ENCODE measurements at places on chromosomes 7 and 10.

DNA sequence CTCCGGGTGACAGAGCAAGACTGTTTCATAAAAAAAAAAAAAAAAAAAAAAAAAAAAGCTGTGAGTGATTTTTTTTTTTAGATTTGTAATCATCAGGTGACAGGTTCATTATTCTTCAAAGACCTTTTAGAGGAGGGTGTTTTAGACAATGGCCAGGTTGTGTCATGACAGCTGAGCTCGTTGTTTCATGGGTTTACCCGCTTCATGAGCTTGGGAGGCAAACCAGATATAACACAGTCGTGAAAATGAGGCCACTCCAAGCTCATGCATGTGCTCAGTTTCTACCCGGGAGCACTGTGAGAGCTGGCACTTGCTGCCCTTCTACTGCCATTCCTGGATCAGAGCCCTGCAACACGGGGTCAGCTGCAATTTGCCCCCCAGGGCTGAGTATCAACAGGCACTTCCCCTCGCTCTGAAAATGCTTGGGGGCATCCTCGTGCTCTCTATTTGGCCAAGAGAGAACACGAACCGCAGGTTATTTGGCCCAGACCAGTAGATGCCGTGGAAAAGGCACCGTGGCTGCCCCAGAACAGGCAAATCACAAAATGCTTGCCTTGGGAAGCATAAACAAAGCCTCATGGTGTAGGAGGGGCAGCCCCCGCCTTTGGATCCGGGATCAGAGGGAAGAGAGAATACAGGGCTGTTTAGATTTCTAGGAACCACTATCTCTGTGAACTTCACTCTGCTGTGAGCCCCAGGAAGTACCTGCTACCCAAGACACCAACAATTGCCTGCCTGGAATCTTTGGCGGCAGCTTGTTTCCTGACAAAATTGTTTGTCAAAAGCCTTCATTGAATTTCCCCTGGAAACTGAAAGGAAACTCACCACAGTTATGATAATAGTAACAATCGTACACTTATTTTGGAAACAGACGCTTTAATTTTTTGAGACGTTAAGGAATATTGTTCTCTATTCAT lies 371.0 kb downstream of the FRMD4A start:
- no peak for DNase-seq

GRCh38 chr7:40782836-40783235 lies 648.0 kb downstream of the SUGCT start:
- no peak for DNase-seq

GRCh38 chr7:92749327-92749755 lies 87.0 kb downstream of the CDK6 start:
- no peak for DNase-seq

- no peak for DNase-seq
Observed at GRCh38 chr10:66788178-66788987, 137.5 kb upstream of the LRRTM3 start.

DNA sequence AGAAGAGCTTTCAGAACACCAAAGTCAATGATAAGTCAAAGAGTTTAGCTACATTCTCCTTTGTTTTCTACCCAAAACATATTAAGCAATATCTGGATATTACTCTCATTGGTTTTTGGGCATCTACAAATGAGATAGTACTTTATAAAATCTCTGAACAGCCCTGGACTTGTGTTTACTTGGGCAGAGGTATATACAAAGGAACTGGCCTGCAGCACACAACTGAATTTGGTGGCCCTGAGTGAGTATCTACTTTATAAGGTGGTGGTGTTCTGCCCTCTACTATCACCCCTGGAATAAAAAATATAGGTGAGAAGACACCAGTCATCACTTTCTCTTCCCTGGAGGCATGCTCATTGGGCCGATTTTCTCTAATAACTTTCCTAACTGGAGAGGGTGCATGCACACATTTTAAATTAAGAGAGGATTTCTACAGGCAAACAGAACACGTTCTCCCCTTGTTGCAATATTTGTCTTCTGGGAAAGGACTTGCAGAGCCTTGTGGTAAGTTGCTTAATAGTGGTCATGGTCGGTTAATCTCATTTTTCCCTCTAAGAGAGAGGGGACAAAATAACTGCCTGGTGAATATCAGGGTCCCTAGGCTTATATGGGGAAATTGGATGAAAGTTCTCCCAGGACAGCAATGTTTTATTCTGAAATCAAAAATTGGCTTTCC lies 41.1 kb downstream of the OTUD1 start:
- no peak for DNase-seq

GRCh38 chr7:9680713-9681112 lies 1247.3 kb downstream of the NXPH1 start:
- DNase-seq, result no peak

GRCh38 chr10:112184379-112184778 lies 814 bp upstream of the GPAM start:
- DNase-seq, result no peak

DNA sequence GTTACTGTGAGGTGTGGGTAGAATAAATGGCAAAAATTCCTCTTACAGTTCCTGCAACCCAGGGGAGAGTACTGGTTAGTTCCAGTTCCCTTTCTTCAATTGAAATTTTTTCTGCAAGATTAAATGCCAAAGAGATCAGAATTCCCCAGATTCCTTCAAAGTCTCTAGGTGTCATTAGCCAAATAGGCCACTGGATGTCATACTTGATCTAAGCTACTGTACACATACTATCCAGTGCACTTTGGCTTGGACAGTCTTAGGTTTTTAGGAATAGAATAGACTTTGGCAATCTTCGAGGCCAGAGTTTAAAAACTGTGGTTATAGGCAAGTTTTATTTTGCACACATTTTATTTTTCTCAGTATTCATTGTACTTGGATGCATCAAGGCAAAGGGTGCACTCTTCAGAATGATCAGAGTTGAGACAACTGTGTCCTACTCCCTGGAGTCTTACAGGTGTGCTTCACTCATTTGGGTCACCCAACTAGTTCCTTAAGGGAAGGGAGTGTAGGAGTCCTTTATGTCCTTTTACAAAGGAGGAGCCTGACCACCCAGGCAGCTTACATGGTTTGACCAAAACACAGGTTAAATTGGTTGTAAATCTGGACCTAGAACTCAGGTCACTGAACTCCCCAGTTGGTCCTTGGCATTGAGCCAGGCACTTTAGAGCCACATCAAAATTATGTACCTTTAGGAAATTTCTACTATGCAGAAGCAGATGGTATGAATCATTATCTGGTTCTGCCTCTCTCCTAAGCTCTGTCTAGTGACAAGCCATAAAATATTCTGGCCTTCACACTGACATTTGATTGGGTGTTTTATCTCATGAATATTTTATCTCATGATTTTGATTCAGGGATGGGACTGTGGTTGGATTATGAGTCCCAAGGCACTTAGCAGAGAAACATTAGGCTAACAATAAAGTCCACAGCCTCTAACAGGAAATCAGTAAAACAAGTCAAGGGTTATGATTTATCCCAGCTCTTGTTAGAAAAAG lies 49.5 kb downstream of the ASAH2B start:
- DNase-seq, result no peak

GRCh38 chr10:5776136-5776880 lies 36.9 kb downstream of the GDI2 start:
- DNase-seq, result no peak

- DNase-seq, result no peak
Observed at GRCh38 chr10:123581656-123582055, 84.5 kb upstream of the GPR26 start.

- no peak for DNase-seq
Observed at GRCh38 chr10:75244487-75245353, 9.0 kb upstream of the COMTD1 start.

DNA sequence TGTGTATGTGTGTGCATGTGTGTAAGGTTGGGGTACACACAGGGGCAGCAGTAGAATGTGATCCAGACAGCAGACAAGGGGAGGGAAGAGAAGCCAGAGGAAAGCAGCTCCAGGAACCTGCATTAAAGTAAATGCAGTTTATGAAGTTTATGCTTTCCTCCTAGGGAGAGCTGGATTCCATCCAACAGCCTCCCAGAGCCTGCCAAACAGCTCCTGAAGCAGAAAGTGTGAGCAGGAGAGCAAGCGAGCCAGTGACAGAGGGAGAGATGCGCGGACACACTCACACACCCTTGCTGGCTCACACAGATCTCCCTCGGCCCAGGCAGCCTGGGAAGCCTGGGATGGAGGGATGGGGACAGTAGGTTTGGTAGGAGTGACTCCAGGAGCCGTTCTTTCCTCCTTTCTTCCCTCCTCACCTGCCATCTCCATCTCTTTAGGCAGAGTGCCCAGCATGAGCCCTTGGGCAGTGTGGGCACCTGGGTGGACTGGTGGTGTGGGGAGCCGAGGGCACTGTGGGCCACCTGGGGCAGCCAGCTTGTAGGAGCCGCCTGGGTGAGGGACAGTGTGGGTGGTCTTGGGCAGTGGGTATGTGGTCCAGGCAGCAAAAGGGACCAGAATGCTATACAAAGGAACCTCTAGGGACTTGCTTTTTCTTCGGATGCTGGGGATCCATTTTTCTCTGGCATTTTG lies 46.1 kb downstream of the PAX2 start:
- no peak for DNase-seq

GRCh38 chr7:127946111-127946510 lies 85.1 kb downstream of the LRRC4 start:
- no peak for DNase-seq

- no peak for DNase-seq
Observed at GRCh38 chr7:68800316-68800715, 798.0 kb upstream of the AUTS2 start.

- no peak for DNase-seq
Observed at GRCh38 chr10:25130906-25131305, 43.9 kb upstream of the GPR158 start.

GRCh38 chr7:40760293-40760964 lies 625.6 kb downstream of the SUGCT start:
- no peak for DNase-seq

DNA sequence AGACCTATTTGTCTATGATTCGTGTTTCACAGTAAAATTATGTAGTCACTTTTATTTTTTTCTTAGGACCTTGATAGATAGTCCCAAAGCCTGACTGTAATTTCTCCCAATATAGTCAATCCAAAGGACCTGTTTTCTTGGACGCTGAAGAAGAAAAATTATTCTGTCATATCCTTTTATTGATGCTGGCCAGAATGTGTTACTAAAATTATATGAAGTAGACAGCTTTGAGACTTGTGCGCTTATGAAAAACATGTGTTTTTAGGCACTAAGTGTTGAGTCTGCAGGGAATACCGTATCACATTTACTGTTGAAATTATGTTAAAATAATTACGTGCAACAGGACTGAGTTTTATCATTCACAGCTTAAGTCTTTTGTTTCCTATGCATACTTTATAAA lies 17.9 kb downstream of the TES start:
- DNase-seq, result no peak

DNA sequence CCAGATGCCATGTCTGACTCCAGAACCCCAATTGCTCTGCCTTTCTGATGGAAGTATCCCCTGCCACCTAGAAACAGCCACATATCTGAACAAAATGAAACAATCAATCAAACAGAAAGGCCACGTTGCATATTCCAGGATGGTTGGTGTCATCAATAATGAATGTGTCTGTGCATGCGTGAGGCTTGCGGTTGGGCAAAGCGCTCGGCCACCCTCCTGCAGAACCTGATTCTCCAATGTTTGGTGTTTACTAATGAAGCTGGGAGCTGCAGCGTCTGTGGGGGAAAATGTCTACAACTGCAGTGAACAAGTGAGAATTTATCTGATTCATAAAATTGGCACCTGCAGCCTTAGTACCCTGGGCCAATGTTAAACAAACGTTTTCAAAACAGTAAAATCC lies 121.2 kb upstream of the ADARB2 start:
- no peak for DNase-seq

- no peak for DNase-seq
Observed at GRCh38 chr7:33334349-33334748, 205.0 kb downstream of the BBS9 start.

GRCh38 chr7:28738412-28738811 lies 219.7 kb downstream of the TRIL start:
- no peak for DNase-seq

DNA sequence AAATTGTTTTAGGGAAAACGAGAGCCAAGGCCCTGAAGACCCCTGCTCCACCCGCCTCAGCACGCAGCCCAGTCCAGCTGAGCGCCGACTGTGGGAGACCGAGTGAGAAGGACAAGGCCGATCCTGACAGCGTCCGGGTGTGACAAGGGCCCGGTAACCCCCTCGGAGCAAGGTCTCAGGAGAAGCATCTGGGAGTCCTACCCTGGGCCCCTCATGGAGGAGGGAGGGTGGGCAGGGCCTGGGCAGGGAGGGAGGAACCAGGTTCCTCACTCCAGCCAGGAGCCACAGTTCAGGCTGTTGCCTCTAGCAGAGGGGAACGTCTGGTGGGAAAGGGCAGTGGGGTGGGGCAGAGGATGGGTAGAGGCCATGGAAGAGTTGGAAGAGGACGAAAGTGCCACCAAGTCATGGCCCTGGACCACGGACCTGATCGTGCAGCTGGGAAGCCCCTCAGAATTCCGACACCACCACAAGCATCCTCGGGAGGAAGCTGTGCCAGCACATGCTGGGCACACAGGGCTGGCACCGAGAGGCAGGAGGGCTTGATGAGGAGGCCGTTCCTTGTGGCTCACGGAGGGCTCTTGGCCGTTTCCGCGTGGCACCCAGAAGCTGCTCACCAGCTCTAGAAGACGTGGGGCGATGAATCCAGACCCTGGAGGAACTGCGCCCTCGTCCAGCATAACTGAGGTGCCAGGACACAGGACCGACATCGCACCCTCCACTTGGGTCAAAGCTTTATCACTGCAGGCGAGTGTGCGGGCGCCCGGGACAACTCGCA lies 2.2 kb upstream of the KNDC1 start:
- no peak for DNase-seq

Data from stimulated activated CD8-positive, alpha-beta memory T cell treated with anti-CD3 and anti-CD28 coated beads, Interleukin-12 subunit alpha, Interleukin-12 subunit beta, amount 100 ng/mL, for 4 hours (primary cell).